Activated T-cell treated with anti-CD3 and anti-CD28 coated beads for 24 hours (primary cell): ENCODE measurements at places on chromosomes 6 and 20.

- DNase-seq, result peak; percentile 38
Measured at GRCh38 chr20:63223121-63223825, 7.3 kb upstream of the YTHDF1 start.

GRCh38 chr6:81814370-81815076, 62.0 kb upstream of the TENT5A start:
- DNase-seq, result no peak

DNA sequence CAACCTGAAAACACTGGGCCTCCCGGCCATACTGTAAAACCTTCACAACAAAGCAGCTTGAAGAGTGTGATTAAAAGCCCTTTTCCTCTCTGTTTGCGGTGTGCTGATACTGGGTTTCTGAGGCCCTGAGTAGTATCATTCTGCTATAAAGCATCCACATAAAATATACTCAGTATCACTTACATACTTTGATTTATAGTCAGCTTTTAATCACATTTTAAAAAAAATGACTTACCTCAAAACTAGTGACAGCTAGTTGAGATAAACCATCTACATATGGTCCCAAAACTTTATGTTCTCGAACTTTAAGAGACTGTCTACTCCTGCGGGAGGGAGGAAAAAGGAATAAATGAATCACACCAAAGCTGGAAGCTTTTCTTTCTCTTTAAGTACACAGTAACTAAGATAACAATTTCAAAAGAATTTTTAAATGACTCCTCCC, 135.7 kb downstream of the KIF13A start:
- DNase-seq, result no peak

DNA sequence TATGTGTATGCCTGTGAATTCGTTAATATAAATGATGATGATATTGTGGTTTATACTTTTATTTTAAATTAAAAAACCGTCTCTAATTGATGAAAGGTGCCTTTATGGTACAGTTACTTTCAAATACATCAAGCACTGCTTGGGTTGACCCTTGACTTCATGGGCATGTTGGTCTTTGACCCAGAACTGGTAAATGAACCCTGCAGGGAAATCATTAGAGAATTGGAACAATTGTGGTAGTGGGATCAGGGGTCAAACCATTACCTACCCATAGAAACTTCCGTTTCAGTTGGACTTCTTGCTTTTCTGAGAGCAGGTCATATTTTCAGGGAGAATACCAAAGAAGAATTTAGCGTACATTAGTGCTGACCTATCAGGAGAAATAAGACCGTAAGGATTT, 258.0 kb downstream of the TMEM242 start:
- no peak for DNase-seq

DNA sequence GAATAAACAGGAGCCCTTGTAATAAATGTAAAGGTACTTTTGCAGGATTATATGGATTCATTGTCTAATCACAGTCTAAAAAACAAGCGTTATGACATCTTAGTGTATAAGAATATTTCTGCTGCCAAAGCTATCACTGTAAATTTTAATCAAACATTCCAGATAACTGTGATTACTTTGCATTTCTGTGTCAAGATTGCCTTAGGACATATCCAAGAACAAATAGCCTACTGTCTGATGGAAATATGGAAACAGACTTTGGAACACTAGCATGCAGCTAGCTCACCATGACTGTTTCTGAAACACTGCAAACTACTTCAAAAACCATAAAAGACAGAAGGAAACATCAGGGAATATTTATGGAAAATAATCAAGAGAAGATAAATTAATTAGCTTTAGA, 248.7 kb upstream of the ASCC3 start:
- no peak for DNase-seq

DNA sequence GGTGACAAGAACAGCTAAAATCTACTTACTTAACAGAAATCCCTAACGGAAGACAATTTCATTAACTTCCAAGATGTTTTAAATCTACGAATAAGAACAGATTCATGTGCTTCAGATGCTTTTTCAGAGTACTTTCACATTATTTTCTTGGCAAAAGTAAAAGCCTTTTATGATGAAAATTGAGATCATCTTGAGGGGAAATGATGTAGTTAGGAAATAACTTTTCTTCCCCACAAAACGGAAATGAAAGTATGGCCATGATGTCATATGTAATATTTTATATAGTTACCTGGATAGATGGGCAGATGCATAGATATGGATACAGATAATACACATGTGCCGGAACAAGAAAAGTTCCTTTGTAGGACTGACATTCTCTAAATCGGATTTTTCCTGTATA, 32.8 kb downstream of the SASH1 start:
- no peak for DNase-seq

DNA sequence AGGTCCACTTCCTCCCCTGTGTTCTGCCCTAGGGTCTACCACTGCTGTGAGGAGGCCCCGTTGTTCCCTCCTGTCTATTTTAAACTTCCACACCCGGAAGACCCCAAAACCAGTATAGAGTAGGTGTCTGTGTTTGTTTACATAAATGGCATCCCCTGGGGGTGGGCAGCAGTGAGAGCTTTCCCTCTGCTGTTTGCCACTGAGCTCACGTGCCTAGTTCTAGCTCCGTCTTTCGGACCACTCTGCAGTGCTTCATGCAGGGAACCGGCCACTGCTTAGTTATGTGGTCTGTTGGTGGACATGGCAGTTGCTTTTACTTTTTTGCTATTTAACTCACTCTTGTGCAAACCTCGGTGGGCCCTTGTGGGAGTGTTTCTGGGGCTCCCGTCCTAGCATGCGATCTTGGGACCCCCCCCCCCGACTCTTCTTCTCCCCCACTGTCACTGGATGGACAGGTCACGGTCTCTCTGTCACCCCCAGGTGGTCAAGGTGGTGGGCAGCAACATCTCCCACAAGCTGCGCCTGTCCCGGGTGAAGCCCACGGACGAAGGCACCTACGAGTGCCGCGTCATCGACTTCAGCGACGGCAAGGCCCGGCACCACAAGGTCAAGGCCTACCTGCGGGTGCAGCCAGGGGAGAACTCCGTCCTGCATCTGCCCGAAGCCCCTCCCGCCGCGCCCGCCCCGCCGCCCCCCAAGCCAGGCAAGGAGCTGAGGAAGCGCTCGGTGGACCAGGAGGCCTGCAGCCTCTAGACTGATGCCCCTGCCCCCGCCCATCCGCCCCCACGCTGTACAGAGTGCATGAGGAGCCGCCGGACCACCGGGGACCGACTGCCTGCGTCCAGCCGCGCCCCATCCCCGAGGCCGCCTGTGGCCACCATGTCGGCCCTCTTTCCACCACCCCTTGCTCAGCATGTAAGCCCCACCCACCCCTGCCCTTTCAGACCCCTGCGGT, 40.9 kb downstream of the VSTM2L start:
- no peak for DNase-seq

- no peak for DNase-seq
Measured at GRCh38 chr6:37998366-37998765, 178.8 kb downstream of the ZFAND3 start.

DNA sequence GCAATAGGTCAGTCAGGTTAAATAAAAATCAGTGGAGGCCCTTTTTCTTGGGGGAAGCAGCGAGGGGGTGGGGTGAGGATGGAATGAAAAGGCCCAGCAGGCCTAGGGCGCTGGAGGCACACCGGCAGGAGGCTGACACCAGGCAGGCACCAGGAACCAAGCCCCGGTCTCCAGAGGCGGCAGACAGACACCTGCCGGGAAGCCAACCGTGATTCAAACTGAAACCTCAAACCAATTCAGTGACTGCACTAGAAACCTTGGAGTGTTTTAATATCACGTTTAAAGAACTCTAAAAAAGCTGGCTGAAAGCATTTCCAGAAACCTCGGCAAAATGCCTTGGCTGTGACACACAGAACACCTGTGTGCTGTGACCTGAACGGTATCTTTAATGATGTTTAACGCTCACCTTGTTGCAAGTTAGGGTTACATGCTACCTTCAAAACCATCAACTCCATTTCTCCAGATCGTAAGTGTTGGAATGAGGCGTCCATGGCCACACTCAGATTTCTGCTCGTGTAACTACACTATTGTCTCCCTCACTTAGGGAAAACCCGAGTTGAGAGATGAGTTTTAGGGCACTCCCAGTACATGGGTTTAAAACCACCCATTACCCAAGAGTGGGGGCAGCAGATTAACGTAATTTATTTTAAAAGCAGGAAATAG, 27.2 kb downstream of the DIDO1 start:
- no peak for DNase-seq

GRCh38 chr6:90082847-90083246, 188.6 kb downstream of the GJA10 start:
- no peak for DNase-seq

DNA sequence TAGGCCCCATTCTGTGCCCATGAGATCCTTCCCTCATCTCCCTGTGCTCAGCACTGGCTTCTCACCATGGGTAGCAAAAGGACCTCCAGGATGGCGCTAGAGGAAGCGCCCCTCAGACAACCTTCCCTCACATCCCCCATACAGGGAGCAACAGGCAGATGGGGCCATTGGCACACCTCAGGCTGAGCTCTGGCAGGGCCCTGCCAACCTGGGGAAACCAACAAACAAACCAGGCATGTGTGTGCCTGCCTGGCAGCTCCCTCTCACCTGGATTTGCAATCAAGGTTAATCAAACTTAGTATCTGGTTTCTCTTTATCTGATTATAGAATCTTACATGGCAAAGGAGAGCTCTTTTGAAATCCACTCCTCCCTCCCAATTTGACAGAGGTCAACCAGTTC, 134.9 kb downstream of the SLC23A2 start:
- DNase-seq, result no peak

- DNase-seq, result no peak
Measured at GRCh38 chr6:136338486-136338885, 48.8 kb upstream of the BCLAF1 start.

- peak; percentile 51 for DNase-seq
Measured at GRCh38 chr20:63850689-63851547, 10.4 kb upstream of the ABHD16B start.

DNA sequence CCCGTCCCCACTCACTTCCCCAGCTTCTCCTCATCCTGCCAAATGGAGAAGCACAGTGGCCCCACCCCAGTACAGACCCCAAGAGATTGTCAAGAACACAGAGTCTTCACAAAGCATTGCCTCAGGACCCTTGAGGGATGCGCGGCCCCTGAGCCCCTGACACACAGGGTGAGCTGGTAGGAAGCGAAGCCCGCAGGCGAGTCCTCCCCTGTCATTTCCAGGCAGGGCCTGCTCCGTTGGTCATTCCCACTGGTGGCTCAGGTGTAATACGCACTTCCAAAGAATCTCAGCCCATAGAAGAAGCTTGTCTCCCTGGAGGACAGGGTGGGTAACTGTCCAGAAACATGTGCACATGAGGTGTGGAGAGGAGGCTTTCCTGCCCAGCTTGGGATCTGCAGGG, 404.2 kb downstream of the THBS2 start:
- DNase-seq, result no peak

- no peak for DNase-seq
Measured at GRCh38 chr6:44533421-44533820, 145.9 kb downstream of the CDC5L start.

- DNase-seq, result no peak
Measured at GRCh38 chr20:57810511-57811373, 100.9 kb upstream of the PMEPA1 start.

DNA sequence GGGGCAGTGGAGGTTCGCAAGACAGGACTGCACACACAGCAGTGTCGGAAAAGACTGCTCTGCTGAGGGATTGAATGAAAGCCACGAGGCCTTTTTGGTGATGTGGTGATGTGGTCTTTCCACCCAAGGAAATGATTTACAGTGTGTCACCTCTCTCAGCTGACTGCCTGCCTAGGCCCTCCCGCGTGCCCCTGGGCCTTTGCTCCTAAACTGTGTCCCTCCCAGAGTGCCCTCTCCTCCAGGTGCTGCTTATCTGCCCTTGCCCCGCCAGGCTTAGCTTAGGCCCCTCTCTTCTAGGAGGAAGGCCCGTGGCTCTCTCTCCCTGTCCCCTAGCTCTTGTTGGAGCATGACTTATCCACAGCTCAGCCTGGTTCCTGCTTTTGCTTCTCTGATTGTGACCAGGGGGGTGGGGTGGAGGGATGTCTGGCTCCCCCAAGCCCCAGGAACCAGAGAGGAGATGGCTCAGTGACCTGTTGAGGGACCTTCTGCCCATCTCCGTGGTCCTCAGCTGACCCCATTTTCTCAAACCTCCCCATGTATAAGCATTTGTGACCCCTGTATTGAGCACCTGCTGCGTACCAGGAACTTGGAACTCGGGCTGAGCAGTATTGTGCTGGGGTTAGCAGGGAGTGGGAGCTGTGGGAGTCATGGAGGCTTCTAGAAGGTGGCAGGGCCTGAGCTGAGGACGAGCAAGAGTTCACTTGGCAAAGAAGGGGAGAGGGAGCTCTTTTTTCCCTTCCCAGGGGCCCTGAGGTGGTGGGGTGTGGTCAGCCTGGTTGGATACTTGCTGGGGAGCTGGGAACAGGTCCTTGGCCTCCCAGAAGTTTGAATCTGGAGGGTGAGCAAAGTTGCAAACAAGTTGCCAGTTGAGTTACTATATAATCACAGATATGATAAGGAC, 2.2 kb downstream of the SRC start:
- no peak for DNase-seq
